ENCODE measurements at places on chromosomes 7 and 10. TPM values are rescaled to one million over a fixed set of nuclear protein-coding genes. Genes with fewer than 3 reads are reported as not detected.

PDE1C gene
- total RNA-seq, result not detected

NFKB2 gene
- total RNA-seq, result 313 TPM

ZNF138 gene
- total RNA-seq, result 8.6 TPM

KIF5B gene
- 72.4 TPM for total RNA-seq

ITIH2 gene
- not detected for total RNA-seq

LIMK1 gene
- total RNA-seq, result 19.5 TPM

ZNF736 gene
- total RNA-seq, result 23.2 TPM

FFAR4 gene
- not detected for total RNA-seq

TRIM50 gene
- not detected for total RNA-seq

EBF3 gene
- total RNA-seq, result not detected

FGL2 gene
- total RNA-seq, result 4.4 TPM

SCART1 gene
- 1.6 TPM for total RNA-seq

VWC2 gene
- not detected for total RNA-seq

FAM237B gene
- not detected for total RNA-seq

DNMBP gene
- 2.2 TPM for total RNA-seq

CHN2 gene
- 0.74 TPM for total RNA-seq

KAT6B gene
- 29.5 TPM for total RNA-seq

SLC12A9 gene
- total RNA-seq, result 52.4 TPM

KCNIP2 gene
- 3.4 TPM for total RNA-seq
